ENCODE measurements at places on chromosomes 16 and 17. TPM values are rescaled to one million over a fixed set of nuclear protein-coding genes. Genes with fewer than 3 reads are reported as not detected.

DNA sequence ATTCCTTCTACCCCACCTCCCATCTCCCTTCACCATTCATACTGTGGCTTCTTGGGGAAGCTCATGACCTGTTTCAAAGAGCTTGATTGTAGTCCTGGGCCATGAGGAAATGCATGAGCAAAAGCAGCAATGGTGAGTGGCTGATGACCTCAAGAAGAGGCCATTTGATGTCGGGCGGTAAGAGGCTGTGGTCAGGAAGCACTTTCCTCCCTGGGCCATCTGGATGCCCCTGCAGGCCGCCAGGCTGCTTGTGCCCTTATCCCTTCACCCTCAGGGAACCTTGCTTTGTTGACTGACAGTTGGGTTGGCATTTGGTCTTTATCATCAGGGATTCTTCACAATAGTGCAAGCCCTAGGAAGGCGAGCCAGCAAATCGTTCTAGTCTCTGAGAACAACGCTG, 78.3 kb upstream of the TBX2 start:
- DNase-seq, result no peak

The TBX2 gene
- not detected for total RNA-seq

The SOX9 gene
- not detected for total RNA-seq

- DNase-seq, result no peak
Measured at GRCh38 chr17:79866791-79867518, 27.7 kb upstream of the CBX4 start.

- DNase-seq, result no peak
Measured at GRCh38 chr17:65362826-65363225, 198.6 kb downstream of the AXIN2 start.

GRCh38 chr16:81276323-81276722, 37.8 kb downstream of the BCO1 start:
- no peak for DNase-seq

DNA sequence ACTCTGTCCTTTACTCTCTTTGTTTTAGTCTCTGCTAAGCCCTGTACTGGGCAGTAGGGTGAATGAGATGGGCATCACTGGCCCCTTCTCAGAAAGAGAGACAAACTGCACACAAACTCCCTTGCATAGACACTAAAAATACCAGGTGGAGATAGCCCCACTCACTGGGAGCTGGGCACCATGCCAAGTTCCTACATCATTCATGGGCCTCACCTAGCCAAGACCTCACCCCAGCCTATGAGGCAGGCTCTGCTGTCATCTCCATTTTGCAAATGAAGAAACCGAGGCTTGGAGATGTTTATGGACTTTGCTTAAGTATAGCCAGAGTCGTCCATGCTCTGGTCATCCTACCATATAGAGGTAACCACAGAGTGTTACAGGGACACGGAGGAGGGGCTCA, 499.8 kb upstream of the CDH11 start:
- no peak for DNase-seq

DNA sequence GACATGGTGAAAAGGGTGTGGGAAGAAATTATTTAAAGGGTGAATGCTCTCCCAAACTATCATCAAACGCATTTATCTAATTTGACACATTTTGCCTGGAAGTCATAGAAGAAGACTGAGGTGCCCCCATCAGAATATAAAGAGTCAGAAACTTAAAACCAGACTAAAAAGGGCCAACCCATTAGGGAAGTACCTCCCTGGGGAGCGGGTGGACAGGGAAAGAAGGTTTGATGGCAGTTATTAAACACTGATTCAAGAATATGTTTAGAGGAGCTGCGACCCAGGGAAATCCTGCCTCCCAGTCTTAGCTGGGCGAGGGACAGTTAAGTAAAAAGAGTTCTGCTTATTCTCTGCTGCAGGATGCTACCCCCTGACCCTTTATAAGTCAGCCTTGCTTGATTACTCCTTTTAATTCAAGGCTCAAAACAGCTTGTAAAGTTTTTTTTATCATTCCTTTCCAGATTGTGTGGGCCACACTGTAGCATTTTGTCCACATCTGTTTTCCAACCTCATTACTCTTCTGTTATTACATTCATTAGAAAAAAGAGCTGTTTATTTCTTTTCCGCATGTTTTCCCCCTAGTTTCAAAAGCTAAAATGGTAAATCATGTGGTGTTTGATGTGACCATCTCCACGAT, 138.5 kb upstream of the TBX2 start:
- DNase-seq, result no peak

DNA sequence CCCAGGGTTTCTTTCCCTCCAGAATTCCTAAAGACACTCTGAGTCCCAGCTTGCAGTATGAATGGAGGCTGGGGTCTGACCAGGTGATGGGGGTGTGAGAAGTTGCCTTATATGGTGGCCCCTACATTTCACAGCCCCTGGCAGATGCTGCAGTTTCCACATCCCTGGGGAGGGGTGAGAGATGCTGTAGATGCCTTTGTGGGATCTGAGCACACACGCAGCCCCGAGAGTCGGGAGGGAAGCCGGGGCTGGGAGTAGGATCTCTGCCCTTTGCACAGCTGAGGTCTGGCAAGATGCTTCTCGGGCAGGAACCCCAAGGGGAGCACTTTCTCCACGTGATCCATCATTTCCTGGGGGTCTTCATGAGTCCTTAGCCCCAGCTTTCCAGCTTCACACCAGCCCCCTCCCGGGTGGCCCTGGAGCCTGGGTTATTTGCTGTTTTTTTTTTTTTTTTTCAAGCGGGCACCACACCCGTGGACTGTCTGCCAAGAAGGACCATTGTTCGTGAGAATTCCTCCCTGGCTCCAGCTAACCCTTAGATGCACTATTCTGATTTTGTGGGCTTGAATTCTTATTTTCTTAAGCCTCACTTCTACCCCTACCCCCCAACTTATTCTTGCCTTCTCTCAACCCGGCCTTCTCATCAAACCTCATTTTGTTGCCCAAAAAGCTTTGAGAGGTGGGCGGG, 50.6 kb downstream of the NTN1 start:
- DNase-seq, result no peak

DNA sequence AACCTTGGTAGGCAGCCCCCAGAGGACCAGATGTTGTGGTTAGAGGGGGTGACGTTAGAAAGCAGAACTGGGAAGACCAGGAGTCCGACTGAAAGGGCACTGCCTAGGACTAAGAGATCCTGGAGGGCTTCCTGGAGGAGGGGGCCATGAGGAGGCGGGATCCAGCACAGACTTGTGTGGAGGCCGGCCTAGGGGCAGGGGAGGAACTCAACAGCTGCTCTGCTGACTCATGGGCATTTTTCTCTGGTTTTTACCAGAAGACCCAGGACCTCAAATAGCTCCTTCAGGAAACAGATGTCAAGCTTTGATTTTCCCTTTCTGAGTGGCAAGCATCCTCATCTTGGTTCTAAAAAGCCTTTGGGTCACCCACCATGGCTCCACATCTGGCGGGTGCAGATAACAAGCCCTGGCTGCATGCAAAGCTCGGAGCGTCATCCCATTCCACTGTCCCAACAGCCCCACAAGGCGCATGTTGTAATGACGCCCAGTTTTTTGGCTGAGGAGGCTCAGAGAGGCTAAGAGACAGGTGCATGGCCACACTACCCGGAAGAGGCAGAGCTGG, 29.0 kb downstream of the IL21R start:
- no peak for DNase-seq

DNA sequence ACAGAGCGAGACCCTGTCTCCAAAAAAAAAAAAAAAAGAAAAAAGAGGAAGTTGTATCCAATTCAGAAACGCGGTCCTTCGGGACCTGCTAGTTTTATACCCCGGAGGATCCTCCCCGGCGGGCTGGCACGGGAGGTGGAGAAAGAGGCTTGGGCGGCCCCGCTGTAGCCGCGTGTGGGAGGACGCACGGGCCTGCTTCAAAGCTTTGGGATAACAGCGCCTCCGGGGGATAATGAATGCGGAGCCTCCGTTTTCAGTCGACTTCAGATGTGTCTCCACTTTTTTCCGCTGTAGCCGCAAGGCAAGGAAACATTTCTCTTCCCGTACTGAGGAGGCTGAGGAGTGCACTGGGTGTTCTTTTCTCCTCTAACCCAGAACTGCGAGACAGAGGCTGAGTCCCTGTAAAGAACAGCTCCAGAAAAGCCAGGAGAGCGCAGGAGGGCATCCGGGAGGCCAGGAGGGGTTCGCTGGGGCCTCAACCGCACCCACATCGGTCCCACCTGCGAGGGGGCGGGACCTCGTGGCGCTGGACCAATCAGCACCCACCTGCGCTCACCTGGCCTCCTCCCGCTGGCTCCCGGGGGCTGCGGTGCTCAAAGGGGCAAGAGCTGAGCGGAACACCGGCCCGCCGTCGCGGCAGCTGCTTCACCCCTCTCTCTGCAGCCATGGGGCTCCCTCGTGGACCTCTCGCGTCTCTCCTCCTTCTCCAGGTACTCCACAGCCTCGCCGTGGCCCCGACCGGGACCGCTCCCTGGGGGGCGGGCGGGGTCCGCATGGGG, at the start of gene CDH3:
CDH3 (plus strand) TSS at position 596 of the 779 bp plus-strand sequence; CDS start at position 666, 70 bp downstream.
- no peak for DNase-seq

DNA sequence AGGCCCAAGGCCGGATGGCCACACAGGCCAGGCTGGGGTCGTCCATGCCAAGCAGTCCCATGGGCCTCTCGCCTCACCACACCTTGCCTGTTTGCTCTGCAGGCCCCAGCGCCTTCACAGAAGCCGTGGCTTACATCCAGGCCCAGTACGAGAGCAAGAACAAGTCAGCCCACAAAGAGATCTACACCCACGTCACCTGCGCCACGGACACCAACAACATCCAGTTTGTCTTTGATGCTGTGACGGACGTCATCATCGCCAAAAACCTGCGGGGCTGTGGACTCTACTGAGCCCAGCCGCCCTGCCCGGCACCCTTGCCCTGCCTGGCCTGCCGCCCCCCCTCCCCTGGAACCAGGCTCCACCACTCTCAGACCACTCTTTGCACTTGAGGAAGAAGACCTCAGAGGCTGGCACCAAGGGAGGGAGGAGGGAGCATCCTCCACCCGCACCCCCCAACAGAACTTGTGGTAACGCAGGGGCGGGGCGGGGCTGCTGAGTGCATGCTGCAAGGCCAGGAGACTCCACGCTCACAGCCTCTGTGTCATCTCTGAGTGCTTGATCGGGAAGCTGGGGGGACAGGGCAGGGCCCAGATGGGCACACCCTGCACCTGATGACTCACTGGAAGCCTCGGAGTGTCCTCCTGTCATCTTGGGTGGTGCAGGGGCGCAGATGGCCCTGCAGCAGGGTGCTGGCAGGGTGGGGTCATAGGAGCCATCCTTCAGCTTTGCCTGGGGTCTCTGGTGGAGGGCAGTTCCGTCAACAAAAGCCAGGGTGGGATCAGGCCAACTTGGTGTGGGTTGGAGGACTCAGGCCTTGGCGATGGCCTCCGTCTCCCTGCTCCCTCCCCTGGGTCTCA, 81.5 kb downstream of the AMFR start:
- DNase-seq, result no peak

DNA sequence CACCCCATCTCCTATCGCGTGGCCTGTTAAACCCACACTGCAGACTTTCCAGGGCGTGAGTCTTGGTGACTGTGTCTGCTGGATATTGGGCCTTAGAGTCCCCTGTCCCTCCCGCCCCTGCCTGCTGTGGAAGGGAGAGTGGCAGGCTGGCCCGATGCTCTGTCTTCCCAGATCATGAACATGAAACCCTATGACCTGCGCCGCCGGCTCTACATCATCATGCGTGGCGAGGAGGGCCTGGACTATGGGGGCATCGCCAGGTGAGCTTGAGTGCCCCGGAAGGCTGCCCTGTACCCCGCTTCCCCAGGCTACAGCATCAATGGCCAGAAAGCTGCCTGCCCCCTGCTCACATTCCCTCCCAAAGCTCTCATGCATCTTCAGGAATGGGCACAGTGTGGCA, 19.5 kb upstream of the CLEC18A start:
- no peak for DNase-seq

The MRPS34 gene
- total RNA-seq, result 105 TPM

DNA sequence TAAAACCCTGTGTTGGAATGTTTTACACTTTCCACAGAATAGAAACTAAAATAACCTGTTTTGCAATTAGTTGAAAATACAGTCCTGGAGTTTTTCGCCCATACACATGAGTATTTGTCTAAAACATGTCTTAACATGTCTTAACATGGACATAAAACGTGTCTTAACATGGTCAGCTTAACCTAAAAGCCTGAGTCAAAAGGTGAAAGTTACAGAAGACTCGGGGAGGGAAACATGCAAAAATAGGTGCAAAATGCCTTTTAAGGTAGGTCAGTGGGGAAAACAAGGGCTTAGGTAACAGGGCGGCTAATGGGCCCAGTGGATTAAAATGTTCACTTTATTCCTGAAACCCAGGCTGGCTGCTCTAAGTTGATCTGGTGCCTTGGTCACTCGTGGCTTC, 56.1 kb upstream of the RBL2 start:
- DNase-seq, result no peak

Measured in activated CD4-positive, alpha-beta T cell treated with anti-CD3 and anti-CD28 coated beads, Interleukin-2, amount 10 ng/mL, durations not matched to agents 7 days and 5 days (primary cell).